EL (cell line): ENCODE measurements at places on chromosomes 6 and 20.
A peak's percentile ranks its signal among the peaks of the same experiment; 100 is the strongest.

DNA sequence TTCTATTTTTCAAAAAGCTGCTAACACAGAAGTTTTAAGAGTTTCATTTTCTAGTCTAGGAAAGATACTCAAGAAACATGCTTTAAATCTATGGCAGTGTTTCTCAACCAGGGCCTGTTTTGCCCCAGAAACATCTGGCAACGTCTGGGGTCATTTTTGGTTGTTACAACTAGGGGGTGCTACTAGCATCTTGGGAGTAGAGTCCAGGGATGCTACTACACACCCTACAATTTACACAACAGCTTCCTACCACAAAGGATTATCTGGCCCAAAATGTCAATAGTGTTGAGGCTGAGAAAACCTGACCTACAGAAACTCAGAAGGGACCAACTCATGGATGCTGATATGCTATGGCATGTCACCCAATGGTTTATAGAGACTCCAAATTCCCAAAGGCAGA is 24.4 kb downstream of the SERAC1 start:
- DNase-seq, result peak; percentile 26

GRCh38 chr6:52595000-52595795 is 18.3 kb upstream of the TRAM2 start:
- peak; percentile 90 for DNase-seq

- no peak for DNase-seq
Measured at GRCh38 chr20:61935926-61936700, 129.6 kb downstream of the TAF4 start.

DNA sequence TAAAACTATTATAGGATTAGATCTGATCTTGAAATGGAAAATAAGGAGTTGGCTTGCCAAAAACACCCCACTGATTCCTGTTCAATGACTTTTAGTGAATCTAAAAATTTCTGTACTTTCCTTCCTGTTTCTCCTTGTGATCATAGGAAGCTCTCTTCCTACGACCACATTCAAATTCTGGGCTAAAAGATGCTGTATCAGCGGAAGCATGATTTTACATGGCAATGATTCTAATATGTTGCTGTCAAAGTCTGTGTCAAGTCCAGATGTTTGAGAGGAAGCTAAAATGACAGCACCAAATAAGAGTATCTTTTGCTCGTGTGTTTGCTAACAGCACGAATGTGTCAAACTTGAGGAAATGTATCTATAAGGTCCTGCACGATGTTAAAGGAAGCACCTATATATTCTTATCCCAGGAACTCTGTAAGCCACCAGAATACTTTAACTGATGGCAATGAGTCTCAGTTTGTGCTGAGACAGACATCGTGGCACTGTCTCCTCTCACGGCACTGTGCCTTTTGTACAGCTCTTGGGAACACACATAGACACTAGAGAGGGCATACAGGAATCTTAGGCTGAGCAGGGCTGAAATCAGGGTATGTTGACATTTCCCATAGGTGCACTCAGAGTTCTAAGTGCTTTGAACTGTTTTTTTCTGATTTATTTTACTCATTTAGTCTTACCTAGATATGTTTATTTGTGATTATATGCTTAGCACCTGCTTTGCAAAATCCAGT is 24.9 kb upstream of the MAP3K4 start:
- DNase-seq, result no peak

DNA sequence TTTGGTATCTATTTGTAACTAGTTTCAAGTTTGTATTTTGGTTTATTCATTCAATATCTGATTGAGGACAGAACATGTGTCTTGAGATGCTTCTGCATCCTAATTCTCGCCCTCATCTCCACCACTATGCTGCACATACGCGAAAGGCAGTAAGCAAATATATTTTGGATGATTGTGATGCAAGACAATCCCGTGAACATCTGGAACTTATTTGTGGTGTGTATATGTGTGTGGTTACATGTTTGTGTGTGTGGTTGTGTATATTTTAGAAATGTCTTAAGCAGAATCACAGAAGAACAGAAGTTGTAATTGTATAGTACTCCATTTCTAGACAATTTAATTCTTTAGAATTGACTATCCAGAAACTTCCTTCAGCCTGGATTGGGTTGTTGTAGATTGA is 35.1 kb upstream of the RNF144B start:
- no peak for DNase-seq

DNA sequence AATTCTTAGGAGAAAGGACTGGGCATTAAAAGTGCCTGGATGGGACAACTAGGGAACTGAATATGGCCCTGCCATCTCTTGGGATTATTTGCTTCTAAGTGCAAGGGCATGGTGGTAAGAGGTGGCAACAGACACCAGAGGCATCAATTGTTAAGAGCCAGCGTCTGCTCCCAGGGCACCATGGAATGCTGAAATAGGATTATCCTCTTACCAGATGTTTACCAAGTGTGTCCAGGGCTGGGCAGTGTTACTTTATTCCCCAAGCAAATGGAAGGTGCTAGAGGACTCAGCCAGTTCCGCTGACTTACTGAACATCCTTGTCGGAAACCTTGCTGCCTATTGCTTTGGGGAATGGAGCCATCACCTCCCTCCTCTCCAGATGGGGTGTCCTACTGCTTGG is 273.6 kb upstream of the SUPT3H start:
- DNase-seq, result no peak

DNA sequence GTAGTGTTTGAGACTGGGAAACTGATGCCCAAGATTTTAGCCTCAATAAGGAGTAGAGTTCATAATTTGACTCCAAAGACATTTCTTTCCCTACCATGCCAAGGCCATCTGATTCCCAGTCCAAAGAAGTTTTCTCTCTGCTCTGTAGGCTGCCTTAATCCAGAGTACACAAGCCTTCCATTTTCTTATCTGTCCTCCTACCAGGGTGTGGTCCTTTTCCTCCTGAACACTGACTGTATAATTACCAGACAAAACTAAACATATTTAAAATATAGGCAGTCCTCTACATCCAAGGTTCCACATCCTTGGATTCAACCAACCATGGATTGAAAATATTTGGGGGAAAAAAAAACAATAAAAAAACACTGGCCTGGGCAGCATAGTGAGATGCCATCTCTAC is 108.4 kb downstream of the SLC16A10 start:
- DNase-seq, result no peak

- no peak for DNase-seq
Measured at GRCh38 chr6:152160346-152160745, 352.9 kb downstream of the ESR1 start.

DNA sequence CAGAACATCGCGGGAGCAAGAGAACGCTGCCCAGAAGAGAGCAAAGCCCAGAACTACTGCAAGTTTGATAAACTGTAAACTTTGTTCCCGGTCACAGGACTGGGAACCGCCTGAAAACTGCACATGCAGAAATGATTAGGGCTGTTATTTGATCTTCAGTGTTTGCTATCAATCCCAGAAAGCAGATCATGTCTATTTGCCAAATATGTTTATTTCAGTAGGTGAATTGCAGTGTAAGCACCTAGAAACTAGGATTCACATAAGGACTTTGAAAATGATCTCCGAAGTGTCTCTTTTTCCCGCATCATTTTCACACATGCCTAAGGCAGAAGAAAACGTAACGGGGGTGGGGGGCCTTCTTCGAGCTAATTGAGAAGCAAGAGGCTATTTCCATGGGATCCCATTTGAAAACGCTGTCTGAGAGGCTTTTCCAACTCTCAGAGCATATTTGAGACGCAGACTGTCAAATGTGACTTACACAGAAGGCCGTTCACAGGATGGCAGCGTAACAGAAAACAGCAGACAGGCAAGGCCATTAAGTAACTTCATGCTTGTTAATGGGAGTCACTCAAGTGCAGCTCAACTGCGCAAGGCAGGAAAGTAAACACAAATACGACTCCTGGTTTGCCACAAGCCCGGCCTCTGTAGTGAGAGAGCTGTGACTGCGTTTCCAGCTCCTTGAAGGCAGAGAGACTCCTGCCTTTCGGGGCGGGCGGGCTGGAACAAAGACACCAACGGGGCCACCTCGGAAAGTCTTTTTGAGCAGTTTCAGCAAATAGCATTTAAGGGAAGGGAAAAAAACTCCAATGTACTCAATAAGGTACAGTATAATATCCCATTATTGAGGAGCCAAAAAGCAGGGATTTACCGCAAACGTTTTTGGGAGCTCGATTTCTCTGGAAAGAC is 144.7 kb upstream of the ZNF217 start:
- peak; percentile 85 for DNase-seq
